Tongue (tissue), 3 donors: ENCODE measurements at places on chromosomes 1 and 21. TPM values are rescaled to one million over a fixed set of nuclear protein-coding genes. Genes with fewer than 3 reads are reported as not detected.

DNA sequence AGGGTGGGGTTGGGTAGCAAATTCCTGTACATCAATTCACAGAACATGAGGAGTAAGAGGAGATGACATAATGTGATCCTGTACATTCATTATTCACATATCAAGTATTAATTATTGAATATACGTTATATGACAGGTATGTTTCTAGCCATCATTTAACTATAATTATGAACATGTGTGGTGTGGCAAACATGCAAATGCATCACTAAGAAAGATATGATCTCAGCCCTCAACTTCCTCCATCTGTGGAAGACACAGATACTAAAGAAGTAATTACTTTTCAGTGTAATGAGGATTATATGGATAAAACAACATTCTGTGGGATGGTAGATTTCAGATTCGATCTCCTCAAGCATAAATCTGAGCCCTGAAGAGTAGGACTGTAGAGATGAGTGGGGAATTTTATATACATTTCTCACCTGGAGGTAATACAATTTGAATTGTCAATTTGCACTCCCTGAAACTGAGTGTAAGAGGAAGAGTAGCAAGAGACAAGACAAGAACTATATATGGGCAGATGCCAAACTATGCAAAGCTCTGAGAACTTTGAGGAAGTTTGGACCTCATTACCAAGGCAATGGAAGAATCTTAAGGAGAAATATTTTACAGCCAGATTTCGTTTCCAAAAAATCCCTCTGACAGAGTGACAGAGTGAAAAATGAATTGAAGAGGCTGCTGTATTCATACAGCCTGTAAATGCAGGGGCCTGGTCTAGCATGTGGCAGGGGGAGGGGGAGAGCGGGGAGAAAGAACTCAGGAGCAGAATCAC, 275.5 kb downstream of the TPR start:
- DNase-seq = peak; percentile 25

- DNase-seq = no peak
Observed at GRCh38 chr1:41396084-41396483, 34.9 kb downstream of the FOXO6 start.

DNA sequence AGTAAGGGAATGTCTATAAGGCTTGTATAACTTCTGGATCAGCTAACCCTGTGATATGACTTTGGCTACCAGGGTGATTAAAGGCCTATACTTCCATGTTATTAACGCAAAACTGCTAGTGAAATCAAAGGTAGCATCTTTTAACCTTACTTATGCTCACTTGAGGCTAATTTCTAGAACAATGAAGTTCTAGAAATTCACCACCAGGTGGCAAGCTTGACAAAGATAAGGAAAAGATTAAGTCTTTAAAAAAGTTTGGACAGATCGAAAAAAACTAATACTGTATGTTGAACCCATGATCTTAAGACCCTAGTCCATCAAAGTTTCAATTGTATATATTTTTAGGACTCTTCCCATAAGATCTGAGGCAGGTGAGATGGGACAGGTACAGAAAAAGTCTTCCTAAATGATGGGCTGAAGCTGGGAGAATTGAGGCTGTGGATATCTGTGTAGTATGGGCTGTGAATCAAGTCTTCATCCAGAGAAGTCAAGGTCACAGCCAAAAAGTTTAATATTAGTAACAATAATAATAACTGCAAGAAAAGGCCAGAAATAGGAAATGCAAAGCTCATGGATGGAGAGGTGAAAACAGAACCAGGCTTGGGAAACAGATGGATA, 18.8 kb downstream of the KYAT3 start:
- DNase-seq = peak; percentile 51

GRCh38 chr1:151418081-151418480, 18.7 kb downstream of the PSMB4 start:
- DNase-seq = no peak

- DNase-seq = no peak
Observed at GRCh38 chr1:238476841-238477240, 586.1 kb upstream of the ZP4 start.

DNA sequence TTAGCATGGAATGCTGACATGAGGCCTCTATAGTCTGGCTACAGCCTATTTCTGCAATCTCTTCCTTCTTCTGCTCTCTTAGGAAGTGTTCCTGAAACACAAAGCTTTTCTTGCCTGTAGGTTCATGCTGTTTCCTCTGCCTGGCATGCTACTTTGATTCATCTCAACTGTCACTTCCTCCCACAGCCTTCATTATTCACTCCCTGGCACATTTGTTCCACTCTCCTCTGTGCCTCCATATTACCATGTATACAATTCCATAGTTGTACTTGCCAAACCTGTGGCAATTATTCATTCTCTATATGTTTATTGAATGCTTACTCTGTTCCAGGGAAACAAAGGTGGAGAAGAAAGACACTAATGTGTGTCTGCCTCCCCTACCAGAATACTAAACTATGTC, 210.2 kb downstream of the LRRC7 start:
- no peak for DNase-seq

The SLC1A7 gene
- total RNA-seq = not detected

The NUF2 gene
- total RNA-seq = 17.5 TPM

GRCh38 chr1:226764533-226764932, 25.5 kb upstream of the ITPKB start:
- no peak for DNase-seq
